ENCODE measurements at places on chromosomes 11 and 22.

DNA sequence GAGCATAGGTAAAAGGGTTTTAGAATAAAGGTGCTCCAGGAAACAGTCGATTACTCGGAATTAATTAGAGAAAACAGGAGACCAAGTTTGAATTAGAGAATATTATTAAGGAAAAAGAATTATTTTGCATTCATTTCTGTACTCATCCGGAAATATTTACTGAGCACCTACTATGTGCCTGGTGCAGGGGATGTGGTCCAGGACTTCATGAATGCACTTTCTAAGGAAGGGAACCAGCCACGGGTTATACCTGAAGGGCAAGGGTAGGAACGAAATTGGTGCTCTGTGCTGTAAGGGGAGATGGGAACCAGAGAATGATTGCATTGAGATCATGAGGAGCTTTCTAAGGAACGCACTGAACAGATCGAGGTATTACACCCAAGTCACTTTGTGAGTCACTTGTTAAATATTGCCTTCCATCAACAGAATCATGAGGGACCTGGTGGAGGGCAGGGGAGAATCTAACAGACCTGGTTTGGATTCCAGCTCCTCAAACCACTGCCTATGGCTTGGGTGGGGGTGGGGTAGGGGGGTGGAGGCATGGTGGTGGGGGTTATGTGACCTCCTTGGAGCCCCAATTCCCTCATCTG is 40.9 kb downstream of the C11orf96 start:
- no peak for DNase-seq

DNA sequence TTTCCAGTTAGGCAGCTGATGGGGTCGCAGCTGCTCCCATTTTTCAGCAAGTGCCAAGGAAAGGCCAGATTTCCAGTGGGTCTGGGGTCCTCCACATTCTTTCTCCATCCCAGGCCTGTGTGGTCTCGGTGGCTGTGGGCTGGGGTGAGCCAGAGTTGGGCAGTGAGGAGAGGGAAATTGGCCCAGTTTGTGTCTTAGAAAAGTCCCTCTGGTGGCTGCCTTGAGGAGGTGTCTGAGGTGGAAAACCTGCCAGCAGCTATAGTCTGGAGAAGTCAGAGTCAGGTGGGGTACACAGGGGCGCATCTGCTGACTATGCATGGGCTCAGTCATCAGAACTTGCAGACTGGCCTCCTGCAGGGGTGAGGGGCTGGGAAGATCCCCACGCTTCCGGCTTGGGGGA is 30.5 kb downstream of the MRGPRD start:
- no peak for DNase-seq

GRCh38 chr11:35131886-35132285 is 7.1 kb upstream of the CD44 start:
- DNase-seq: no peak

- DNase-seq: no peak
Observed at GRCh38 chr11:63490551-63491239, at the start of gene PLAAT5. PLAAT5 (minus strand) TSS chr11:63491167; CDS start chr11:63491034, 133 bp downstream.

- DNase-seq: no peak
Observed at GRCh38 chr11:68343761-68344256, 31.4 kb downstream of the LRP5 start.

- no peak for DNase-seq
Observed at GRCh38 chr11:24870048-24870447, 373.2 kb downstream of the LUZP2 start.

DNA sequence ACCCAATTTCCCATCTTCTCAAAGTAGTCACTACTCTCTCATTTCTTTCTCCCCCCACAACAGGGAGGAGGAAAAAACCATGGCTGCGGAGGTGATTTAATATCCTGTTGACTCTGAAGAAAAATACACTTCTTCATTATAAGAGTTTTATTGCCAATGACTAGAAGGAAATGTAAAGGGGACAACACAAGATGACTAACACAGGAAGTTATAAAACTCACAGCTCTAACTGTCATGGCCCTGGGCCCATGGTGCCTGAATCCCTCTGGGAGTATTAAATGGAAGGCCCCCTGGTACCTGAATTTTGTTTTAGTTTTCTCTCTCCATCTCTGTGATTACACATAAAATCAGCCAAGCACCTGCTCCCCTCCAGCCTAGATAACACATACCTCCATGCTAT is 352.8 kb upstream of the FAT3 start:
- no peak for DNase-seq

DNA sequence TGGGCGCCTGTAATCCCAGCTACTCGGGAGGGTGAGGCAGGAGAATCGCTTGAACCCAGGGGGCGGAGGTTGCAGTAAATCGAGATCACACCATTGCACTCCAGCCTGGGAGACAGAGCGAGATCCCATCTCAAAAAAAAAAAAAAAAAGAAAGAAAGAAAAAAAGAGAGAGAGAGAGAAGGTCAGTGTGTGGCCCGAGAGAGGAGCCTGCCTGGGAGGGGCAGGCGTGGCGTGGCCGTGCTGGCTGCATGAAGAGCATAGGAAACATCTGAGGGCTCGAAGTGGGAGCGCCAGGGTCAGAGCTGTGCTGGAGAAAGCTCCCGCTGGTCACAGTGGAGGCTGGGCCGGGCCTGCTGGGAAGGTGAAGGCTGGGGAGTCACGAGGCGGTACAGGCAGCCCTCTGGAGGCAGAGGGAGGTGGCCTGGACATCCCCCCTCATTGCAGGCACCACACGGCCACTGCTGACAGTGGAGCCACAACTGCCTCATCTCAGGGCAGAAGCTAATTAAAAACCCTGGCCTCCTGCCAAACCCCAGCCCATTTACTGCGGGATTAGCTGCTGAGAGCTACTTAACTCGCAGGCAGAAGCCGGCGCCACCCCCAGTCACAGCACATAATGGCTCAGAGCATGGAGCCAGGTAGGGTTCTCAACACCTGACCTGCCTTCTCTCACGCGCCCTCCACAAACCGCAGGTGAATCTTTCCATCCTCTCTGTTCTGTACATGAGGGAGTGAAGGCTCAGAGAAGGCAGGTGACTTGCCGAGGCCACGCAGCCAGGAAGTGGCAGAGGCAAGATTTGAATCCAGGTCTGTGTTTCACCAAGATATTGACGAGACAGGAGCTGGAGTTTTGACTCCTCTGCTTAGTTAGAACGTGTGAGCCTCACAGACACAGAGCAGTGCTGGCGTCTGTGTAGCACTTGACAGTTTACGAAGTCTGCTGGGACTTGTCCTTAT is 32.6 kb downstream of the NFAM1 start:
- no peak for DNase-seq

GRCh38 chr22:30864441-30865420 is 103.8 kb downstream of the MORC2 start:
- no peak for DNase-seq

DNA sequence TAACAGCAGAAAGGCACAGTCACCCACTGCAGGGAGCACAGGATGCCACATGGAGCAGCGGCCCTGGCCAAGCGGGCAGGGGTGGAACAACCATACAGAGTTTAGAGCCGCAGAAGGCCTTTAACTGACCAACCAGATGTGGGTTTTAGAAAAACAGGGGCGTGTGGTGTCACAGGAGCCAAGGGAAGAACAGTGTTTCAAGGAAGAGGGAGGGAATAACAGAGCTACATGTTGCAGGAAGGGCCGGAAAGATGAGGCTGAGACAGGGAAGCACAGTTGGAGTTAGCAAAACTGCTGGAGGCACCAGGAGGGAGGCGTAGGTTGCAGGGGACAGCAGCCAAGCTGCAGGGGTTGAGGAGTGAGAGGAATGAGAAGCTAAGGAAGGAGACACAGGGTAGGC is 7.8 kb upstream of the NAA40 start:
- DNase-seq: no peak

GRCh38 chr11:85595285-85595884 is 31.8 kb downstream of the DLG2 start:
- DNase-seq: no peak

DNA sequence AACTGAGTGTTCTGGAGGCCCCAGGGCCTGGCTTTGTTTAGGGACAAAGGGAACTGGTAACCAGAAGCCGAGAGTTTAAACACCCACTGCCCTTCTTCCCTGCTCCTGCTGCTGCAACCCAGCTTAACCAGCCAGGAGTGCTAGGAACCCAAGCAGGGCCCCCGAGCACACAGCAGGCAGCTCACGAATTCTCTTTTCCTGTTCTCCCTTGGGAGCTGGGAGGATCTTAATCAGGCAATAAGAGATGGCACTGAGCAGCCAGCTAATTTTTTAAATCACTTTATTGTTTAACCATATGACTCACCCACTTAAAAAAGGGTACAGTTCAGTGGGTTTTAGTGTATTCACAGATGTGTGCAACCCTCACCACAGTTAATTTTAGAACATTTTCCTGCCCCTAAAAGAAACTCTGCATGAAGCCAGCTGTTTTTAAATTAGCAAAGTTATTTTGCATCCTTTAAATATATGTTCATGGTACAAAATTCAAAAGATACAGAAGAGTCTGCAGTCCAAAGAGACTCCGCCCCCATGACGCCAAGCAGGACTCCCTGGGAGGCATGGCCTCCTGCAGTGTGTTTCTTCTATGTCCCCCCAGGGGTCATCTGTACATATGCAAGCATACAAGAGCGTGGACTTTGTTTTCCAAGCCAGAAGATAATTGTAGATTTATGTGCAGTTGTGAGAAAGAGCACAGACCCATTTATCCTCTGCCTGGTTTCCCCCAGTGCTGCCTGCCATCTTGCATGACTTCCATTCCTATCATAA is 18.9 kb upstream of the PPP6R3 start:
- no peak for DNase-seq

- no peak for DNase-seq
Observed at GRCh38 chr11:128506999-128507611, 80.3 kb downstream of the ETS1 start.

- no peak for DNase-seq
Observed at GRCh38 chr11:59088162-59088561, 2.1 kb downstream of the GLYATL1B start.

GRCh38 chr11:117444256-117444655 is 116.6 kb downstream of the CEP164 start:
- DNase-seq: no peak

- no peak for DNase-seq
Observed at GRCh38 chr11:4105916-4106315, 11.3 kb downstream of the RRM1 start.

DNA sequence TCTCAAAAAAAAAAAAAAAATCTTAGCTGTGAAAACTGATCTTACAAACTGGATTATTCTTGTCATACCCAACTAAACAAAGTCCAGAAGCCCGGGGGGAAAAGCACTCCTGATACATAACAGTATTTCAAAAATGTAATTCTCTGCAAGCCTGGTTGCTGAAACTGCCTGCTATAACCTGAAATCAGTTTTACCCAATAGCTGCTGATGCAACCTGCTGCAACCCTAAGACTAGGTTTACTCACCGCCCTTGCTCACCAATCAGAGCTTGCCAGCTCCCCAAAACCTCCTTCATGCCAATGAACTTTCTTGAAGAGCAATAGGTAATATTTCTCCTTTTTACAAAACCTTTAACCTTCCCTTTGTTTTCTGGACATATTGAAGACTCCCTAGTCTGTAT is 12.4 kb downstream of the FGF19 start:
- no peak for DNase-seq

DNA sequence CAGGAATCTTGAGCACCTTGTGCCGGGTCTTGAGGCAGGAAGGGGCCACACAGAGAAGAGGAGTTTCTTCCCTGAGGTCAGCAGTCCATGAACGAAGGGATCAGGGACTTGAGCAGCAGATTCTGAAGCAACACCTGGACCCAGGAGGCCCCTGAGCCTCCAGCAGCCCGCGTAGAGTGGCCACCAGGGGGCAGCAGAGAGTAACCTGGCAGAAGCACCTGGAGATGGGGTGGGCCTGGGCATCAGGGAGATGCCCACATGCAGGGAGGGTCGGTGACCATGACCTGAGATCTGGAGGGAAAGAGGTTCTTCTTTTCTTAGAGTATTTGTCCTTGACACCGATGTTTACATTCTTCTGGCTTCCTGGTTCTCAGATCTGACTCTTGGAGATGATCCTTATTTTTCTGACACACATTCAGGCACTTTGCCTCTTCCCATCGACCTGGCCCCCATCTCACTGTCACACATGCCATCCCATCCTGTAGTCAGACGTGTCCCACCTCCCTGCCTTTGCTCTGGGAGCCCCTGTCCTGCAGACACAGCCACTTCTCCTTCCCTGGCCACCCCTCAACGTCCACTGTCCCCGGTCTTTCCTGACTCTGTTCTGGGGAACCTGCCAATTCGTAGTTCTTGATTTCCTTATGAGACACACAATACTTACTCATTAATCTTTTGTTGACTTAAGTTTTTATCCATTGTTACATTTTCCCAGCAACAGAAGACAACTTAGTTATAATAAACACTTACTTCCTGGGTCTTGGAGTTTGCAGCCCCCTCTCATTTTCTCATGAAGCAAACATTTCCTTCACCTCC is 66.5 kb downstream of the GGTLC2 start:
- DNase-seq: peak; percentile 39

- DNase-seq: no peak
Observed at GRCh38 chr11:130301002-130301401, 13.7 kb downstream of the ZBTB44 start.

GRCh38 chr22:37675930-37676735 is 697 bp downstream of the LGALS1 start:
- no peak for DNase-seq

DNA sequence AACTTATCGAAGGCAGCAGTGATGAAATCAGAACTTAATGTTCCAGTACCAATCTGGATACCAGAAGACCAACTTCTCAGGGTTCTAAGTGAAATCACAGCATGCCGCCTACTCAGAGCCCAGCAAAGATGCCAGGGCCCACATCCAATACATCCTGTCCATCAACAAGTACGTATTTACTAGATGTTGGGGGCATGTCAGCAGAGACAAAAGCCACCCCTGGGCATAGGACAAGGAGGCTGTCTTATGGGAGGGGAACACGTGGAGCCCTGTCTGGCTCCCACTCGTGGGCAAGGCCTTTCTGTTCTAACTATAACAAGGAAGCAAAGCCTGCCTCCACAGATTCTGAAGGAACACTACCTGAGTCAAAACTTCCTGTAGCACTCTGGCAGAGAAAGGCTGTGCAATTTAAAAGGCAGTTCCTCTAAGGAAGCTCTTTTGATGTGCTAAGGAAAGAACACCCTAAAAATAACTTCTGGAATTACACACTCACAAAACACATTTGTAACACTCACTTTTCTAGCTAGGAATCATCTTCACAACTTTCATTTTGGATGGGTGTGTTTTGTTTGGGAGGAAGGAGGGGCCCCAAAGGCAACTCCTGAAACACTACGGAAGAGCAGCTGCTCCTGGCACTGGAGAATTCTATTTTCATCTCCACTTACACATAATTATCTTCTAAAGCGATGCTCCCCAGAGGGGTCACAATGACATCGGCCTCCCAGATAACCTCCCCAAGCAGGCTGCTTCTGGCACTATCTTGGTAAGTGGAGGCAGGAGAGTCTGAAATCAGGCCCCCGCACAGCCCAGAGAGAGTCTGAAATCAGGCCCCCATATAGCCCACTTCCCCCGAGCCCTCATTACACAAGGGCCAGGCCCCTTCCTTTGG is 14.2 kb downstream of the SMCO4 start:
- no peak for DNase-seq

- no peak for DNase-seq
Observed at GRCh38 chr11:34757026-34757451, 136.1 kb downstream of the EHF start.

Measured in stimulated activated CD8-positive, alpha-beta memory T cell treated with anti-CD3 and anti-CD28 coated beads, Interleukin-7, amount 100 ng/mL, for 48 hours (primary cell).